ENCODE measurements at places on chromosomes 2 and 18.

DNA sequence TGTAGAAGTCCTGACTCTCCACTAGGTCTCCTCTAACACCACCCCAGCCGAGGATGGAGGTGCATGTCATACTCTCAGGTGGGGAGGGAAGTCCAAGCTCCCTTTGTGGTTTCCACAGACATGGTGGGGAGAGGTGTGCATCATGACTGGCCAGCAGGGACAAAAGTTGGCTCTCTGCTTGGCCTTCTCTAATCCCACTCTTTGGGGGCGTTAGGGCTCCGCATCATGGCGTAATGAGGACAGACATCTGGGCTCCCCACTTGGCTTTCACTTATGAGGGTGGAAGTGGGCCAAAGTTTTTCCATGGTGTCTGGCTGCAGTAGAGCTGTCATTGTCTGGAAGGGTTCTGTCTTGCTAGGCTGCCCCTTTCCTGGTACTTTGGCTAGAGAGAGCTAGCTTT lies 80.7 kb upstream of the DAPL1 start:
- no peak for DNase-seq

DNA sequence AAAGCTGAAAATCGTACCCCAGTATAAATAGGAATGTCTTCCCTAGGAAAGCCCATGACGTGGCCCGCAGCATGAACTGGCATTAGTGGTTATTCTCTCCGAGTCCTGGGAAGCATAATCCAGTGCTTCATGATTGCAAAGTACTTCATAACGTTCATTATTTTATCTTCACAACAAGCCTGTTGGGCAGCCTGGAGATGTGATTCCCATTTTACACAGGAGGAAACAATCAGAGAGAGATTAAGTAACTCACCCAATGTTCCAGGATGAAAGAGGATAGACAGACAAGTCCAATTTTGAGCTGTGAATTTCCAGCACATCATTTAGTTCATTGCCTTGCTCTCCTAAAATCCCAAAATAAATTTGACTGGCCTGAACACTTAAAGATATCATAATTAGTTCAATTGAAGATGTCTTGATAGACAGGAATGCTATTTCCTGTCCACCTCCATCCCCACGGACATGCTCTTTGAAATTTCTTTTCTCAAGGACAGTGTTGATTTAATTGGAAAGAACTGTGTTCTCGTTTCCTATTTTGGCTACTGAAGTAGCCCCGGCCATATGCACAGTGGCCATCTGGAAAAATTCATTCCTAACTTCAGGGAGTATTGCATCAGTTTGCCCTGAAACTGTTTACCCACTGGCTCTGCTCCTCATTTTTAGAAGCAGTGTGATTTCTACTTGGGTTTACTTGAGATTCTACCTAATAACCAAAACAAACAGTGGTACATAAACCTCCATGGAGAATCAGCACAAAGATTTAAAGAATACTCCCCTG lies 93.9 kb downstream of the VWC2L start:
- DNase-seq: no peak

GRCh38 chr2:107728586-107728985 lies 98.1 kb upstream of the RGPD4 start:
- DNase-seq: no peak

GRCh38 chr2:126722081-126722480 lies 66.1 kb downstream of the GYPC start:
- no peak for DNase-seq

DNA sequence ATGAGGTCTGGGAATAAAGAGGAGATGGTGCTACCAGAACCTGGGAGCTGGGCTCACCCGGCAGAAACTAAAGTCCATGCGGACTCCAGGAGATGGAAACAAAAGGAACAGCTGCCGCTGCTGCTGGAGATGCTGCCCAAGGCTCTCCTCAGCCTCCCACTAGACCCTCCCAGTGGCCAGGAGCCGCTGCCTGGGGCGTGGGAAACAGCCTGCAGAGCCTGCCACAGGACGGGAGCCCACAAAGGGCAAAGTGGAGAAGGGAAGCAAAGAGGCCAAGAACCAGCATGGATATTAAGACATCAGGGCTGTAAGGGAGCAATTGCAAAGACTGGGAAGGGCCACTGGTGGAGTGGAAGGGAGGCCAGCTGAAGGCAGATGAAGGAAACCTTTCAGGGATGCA lies 179.6 kb downstream of the NCK2 start:
- DNase-seq: no peak

- no peak for DNase-seq
Measured at GRCh38 chr2:120161190-120161589, 62.0 kb downstream of the TMEM185B start.

GRCh38 chr18:69400976-69401225 lies 213 bp downstream of the DOK6 start:
- peak; percentile 49 for DNase-seq

DNA sequence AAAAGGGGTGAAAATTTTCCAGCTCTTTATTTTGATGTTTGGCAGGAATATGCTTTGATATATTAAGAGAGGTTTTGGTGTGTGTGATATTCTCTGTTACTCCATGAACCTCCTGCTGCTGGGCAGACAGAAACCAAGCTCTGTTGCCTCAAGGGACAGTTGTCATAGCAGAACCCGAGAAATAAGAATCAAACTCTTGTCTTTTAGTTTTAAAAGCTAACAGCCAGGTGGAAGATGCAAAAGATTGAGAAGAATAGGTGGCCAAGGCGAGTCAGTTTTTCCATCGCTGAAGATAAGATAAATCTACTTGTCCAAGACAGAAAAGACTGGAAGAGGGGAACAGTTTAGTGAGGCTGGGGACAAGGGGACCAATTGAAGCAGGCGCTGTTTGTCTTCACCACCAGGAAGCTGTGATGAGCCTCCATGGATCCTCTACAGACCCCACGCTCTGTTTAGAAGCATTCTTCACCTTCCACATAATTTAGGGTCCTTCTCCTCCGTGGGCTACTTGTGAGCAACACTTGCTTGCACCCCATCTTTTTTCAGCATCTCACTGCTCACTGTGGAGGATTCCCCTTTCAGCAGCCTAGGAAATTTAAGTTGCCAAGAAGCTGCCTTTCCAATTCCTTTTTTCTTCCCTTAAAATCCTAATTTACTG lies 23.9 kb downstream of the PMAIP1 start:
- DNase-seq: no peak

DNA sequence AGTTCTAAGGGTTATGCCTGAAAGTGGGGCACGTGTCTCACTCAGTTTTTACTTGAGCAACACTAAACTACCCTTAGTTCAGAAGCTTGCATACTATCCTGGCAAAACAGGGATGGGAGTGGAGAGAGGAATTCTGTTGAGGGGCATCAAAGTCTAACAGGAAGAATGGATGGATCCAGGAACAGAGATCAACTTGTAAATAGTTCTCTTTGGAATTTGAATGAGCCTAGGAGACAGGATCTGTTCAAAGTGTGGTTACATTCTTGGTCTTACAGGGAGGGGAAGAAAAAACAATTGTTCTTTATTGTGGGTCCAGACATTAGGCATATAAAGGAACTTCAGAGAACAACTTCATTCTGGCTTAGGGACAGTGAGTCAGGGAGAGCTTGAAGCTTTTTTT lies 560.2 kb downstream of the CNTNAP5 start:
- DNase-seq: no peak

DNA sequence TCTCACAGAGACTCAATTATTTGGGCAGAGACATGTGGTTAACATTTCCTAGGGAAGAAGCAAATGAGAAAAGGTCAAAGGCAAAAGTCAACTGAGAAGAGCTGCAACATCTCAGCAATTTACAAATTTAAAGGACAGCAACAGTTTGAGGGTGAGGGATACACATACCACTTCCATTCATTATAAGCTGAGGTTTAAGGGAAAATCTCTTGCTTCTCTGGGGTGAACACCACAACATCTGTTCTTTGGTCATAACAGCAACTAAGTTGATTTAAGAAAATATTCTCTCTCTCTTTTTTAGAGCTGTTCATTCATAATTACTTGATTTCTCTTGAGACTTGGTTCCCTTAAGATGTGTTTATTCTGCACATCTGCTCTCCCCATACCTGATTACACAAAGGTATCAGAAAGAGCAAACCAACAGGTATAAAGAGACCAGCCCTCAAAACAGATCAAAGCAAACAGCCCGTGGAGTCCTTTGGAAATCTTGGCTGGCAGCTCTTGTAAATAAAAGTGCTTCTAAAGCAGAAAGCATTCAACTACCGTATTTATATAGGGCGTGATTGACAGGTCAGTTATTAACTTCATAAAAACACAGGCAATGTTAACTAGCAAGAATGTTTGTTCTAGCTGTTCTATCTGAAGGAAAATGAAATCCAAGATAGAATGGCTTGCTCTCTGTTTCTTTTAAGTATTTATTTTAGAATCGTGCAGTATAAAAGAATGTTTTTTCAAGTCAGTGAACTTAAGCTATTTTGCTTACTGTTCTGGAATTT lies 132.8 kb downstream of the THADA start:
- DNase-seq: no peak

DNA sequence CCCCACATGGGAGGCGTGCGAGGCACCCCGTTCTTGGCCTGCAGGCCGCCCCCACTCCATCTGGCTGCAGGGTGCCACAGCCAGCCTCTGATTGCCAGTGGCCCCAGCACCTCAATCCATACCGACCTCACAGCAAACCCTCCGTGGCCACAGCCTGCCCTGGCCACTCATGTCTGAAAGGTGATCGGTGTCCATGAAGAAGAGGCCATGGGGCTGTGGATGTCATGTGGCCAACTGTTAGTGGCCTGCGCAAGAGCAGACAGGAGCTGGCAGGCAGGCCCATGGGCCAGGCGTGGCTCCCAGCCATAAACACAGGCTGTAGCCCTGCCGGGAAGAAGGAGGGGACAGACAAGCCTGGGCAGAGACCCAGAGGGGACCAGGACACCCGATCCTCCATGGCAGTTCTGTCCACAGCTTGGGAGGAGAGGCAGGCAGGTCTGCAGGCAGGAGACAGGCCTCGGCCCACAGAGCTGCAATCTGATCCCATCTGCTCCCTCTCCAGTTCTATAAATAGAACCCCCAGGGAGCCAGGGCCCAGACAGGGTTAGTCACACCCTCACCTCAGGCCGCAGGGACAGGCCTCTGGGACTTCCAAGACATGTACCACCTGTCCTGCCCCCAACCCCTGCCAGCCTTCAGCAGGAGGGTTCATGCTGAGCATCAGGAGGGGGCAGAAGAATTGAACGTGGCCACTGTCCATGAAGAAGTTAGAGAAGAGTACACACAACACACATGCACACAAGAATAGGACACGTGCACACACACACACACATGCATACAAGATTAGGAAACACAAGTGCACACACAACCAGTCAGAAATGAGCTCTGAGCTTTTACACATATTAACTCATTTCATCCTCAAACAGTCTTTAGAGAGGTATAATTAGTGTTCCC lies 16.9 kb downstream of the STEAP3 start:
- DNase-seq: peak; percentile 83
